ENCODE measurements at places on chromosomes 7 and 10.

GRCh38 chr7:98110249-98111022 lies 3.8 kb downstream of the LMTK2 start:
- no peak for DNase-seq

- DNase-seq: no peak
Observed at GRCh38 chr10:2038036-2038435, 300.7 kb upstream of the ADARB2 start.

DNA sequence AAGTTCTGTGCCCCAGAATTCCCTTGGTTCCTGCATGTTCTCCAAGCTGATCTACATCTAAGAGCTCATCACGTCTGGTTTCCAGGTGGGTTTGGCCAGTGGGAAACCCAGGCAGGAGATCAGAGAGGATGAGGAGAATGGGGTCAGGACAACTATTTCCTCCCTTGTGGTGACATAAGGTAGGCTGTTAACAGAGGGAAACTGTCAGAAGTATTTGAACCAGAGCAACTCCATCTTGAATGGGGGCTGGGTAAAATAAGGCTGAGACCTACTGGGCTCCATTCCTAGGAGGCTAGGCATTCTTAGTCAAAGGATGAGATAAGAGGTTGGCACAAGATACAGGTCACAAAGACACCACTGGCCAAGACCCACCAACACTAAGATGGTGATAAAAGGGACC lies 19.1 kb downstream of the GARIN1A start:
- no peak for DNase-seq

DNA sequence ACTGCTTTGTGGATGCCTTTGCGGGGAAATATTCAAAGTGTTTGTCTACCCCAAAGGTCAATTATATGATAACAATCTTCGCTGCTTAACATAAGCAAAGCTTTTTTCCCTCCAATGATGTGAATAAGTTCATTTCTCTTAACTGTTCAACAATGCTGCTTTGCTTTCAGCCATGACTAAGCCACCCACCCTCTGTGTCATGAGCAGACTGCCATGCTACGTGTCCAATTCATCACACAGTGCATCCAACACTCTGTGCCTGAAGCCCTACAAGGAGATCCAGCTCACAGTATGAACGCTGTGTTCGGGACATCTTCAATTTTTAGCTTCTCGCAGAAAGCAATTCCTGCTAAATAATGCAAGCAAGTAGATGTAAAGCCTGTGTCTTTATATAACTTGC lies 5.7 kb upstream of the TAS2R40 start:
- DNase-seq: no peak

DNA sequence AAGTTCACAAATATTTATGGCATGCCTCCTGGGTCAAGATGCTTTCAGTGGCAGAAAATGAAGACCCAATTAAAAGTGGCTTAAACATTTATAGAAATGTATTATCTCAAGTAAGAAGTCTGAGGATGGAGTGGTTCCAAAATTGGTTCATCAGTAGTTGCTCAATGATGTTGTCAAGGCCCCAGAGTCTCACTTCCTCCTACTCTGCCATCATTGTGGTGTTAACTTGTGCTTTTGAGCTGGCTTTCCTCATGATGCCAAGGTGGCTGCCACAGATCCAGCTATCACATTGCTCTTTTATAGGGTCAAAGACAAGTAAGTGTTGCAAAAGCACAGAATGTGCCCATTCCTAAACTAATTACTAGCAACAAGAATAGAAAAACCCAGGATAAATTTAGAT lies 404.6 kb upstream of the NRP1 start:
- DNase-seq: no peak

DNA sequence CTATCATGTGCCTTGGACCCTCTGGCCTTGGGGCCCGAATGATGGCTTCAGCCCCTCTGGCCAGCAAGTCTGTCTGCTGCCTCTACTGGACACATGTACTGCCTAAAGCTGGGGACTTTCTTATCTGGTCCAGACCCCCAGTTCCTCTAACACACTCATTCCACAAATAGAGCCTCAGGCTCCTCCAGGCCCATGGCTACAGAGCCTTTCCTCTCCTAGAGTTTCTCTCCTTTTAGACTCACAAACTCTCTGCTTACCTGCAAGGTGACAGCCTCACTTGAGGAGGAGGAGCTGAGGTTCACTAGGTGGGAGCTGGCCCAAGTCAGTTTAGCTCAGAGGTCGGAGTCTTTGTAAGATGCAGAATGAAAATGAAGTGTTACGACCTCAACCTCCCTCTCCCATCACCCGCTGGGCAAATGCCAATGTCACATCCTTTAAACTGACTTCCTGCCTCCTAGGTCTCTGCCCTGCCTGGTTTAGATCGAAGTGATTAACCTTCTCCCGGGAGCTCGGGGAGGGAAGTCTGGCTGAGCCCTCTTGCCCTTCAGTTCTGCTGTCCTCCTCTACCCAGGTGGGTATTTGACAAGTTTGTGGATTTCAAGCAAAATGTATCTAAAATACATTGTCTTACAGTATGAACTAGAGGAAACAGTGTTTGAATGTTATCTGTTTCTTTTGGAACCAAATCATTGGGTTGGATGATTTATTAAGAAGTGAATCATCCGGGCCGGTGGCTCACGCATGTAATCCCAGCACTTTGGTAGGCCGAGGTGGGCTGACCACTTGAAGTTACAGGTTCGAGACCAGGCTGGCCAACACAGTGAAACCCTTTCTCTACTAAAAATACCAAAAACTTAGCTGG lies 71.9 kb upstream of the TNS3 start:
- no peak for DNase-seq

GRCh38 chr10:97539523-97540200 lies 32.9 kb upstream of the ANKRD2 start:
- DNase-seq: no peak

- DNase-seq: no peak
Observed at GRCh38 chr10:92957223-92958010, 103.2 kb upstream of the CYP26C1 start.

- no peak for DNase-seq
Observed at GRCh38 chr7:14861456-14861855, 41.1 kb downstream of the DGKB start.

- no peak for DNase-seq
Observed at GRCh38 chr7:72035266-72035665, 376.9 kb downstream of the CALN1 start.

- DNase-seq: peak; percentile 15
Observed at GRCh38 chr7:80018941-80019808, 115.5 kb upstream of the GNAI1 start.

- no peak for DNase-seq
Observed at GRCh38 chr7:6496842-6497636, 49.3 kb upstream of the DAGLB start.

GRCh38 chr7:114663502-114663901 lies 248.9 kb downstream of the FOXP2 start:
- DNase-seq: no peak

DNA sequence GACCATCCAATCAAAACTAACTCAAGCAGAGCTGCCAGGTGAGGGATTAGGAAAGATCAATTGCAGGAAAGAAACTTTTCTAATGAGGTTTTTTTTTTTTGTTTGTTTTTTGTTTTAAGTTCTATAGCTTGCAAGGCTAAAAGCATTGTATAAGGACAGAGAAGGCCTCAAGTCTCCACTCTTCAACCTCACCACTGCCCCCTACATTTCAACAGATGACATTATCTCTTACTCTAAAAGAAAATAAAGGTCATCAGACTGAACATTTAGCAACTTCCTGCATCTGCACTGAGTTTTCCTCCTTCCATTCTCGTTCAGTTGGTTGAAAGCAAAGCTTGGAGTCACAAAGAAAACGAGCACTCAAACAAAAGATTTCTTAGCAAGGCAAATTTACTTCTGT lies 45.2 kb upstream of the EXOC4 start:
- DNase-seq: no peak

GRCh38 chr7:158815800-158816128 lies 13.5 kb downstream of the ESYT2 start:
- no peak for DNase-seq

DNA sequence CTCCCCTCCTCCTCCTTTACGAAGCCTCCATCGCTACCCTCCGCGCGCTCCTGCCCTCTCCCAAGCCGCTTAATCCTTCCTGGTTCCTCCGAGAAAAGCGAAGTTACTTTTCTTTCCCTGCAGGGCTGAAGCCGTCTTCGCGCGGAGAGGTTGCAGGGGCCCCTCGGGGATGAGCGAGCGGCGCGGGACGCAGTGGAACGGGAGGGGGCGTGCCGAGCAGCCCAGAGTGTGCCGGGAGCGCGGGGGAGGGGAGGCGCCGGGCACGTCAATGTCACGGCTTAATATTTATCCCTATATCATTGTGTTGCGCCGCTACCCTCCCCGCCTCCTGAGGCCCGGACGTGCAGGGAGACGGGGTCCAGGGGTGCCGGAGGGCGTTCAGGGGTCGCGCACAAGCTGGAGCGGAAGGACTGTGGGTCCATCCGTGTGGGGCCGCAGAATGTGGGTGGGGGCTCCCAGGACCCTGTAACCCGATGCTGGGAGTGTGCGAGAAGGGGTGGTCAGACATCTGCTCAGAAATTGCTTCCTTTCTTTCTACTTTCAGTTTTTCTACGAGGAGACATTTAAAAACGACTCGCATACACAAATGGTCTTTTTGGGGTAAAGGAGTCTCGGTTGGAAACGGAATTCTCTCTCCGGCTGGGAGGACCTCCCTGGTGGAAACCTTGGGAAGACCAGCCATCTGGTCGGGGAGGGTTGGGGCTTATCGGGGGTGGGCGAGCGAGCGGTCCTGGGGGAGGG lies 2.4 kb downstream of the CDK6 start:
- no peak for DNase-seq

- no peak for DNase-seq
Observed at GRCh38 chr10:124003070-124003419, 90.4 kb downstream of the CHST15 start.

GRCh38 chr7:44538093-44538797 lies 2.9 kb downstream of the NPC1L1 start:
- DNase-seq: no peak

- DNase-seq: no peak
Observed at GRCh38 chr7:124462249-124462648, 303.3 kb downstream of the GPR37 start.

DNA sequence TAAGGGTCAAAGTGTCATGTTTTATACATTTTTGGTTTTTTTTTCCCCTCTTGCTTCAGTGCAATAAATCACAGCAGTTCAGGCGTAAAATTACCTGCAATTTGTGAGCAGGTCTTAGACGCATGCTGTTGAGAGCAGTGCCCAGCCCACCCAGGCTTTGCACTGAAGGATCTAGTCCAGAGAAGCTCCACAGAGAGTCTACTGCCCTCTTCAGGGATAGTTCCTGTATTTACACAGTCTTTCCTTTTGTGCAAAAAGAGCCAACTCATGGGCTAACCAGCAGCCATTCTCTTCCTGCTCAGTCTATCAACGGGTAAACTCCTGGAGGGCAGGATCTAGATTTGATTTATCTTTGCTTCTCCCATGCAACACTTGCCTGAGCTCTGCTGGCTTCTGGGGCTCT lies 82.2 kb upstream of the NAMPT start:
- DNase-seq: no peak

DNA sequence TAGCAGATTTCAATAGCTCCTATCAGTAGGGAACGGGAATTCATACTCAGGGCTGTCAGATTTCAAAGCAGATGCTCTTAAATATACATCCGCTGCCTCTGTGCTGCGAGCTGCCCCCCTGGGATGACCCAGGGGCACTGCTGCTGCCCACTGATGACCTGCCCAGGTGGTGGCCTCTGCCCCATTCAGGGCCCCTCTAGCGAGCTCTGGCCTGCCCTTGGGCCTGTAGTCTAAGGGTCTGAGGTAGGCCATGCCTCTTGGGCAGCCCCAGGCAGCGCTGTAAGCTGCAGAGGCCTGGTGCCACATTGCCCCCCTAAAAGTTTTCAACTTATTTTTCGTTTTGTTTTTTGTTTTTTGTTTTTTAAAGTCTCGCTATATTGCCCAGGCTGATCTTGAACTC lies 50.6 kb upstream of the SH2B2 start:
- no peak for DNase-seq

DNA sequence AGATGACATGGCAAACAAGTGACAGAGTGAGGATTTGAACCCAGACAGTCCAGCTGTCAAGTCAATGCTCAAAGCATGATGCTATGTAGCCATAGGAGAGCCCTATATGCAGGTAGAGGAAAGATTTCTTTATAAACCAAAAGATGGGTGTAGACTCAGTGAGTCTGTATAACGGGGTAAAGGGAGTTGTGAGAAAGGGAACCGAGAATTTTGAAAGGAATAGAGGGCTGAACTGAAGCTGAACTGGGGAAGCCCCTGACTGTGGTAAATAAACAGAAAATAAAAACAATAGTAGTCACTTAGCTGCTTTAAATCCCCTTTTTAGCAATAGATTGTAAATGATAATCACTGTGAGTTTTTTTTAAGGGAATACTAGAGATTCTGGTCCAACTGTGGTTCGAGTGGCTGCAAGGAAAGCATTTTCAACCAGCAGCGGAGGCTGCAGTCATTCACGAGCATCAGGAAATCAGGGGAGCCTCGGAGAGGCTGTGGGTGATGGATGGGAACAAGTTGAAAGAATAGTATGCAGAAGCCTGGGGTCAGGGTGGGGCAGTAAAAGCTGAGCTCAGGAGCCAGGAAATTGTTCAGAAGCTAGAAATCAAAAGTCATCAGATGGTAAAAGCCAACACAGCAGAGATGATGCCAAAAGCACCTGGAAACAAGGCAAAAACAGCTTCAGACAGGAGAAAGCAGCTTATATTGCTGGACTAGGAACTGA lies 393.5 kb downstream of the GFRA1 start:
- DNase-seq: no peak

DNA sequence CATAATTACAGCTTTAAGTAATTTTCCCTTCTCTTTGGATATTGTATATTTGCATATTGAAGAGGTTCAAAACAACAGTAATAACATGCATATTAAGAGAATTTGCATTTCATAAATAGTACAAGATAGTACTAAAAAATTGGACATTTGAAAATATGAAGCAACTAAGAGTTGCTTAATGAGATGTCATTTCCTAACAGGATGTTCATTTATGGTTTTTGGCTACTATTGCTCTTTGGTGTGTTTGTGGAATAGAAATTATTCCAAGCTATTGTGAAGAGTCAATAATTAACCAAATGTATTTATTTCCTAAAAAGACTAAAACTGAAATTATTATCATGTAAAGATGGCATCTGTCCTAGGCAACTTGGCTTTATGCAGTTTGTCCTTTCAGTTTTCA lies 4.1 kb upstream of the SGCE start:
- no peak for DNase-seq

DNA sequence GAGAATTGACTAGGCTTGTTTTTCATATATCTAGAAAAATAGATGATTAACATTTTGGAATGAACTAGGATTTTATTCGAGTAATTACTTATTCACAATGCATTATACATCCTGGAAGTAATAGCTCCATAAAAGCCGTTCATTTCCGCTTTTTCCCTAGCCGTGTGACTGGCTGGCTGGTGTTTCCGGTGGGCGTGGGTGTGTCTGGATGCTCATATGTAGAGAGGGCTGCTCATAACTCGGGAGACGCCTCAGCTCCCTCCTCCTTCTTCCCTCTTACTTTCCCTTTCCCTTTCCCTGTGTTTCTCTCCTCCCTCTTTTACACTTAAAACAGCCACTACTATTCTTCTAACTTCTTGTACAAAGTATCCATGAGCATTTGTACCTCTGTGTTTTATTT lies 187.7 kb upstream of the VSTM2A start:
- no peak for DNase-seq

- no peak for DNase-seq
Observed at GRCh38 chr10:2858452-2858851, 208.9 kb upstream of the PFKP start.

GRCh38 chr10:24762161-24762924 lies 38.7 kb upstream of the ARHGAP21 start:
- no peak for DNase-seq
